Gastrocnemius medialis (tissue), 4 donors: ENCODE measurements at places on chromosomes 16 and 17. TPM values are rescaled to one million over a fixed set of nuclear protein-coding genes. Genes with fewer than 3 reads are reported as not detected.

DNA sequence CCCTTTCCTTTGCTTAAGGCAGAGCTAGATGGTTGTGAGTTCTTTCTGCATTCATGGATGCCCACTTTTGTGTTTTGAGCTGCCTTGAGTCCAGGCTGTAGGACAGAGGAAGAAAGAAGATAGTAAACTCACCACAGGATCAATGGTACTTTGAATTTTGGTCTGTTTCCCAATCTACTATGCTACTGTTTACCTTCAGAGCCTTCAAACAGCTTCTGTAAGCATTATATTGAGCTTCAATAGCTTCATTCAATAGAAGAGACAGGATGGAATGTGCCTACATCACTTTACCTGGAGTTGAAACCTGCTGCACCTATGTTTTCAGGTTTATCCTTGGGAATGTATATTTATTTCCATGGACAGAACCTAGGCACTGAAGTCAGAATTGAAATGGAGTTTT lies 397.9 kb upstream of the DYNLRB2 start:
- H3K27me3 ChIP-seq, result no peaks in the 10 kb centered on the region
- H3K4me1 ChIP-seq, result no peaks in the 10 kb centered on the region
- DNase-seq, result no peak
- H3K4me3 ChIP-seq, result no peak overlapping the region
- no peak overlapping the region for H3K27ac ChIP-seq

Gene FOXC2
- 0.25 TPM for total RNA-seq

- no peaks in the 10 kb centered on the region for H3K4me1 ChIP-seq
- no peak for DNase-seq
- no peaks in the 10 kb centered on the region for H3K36me3 ChIP-seq
- no peaks in the 10 kb centered on the region for H3K27me3 ChIP-seq
These were observed 2.9 kb upstream of the FBXO47 start for GRCh38 chr17:38970128-38970527.

Gene GNGT2
- not detected for total RNA-seq

DNA sequence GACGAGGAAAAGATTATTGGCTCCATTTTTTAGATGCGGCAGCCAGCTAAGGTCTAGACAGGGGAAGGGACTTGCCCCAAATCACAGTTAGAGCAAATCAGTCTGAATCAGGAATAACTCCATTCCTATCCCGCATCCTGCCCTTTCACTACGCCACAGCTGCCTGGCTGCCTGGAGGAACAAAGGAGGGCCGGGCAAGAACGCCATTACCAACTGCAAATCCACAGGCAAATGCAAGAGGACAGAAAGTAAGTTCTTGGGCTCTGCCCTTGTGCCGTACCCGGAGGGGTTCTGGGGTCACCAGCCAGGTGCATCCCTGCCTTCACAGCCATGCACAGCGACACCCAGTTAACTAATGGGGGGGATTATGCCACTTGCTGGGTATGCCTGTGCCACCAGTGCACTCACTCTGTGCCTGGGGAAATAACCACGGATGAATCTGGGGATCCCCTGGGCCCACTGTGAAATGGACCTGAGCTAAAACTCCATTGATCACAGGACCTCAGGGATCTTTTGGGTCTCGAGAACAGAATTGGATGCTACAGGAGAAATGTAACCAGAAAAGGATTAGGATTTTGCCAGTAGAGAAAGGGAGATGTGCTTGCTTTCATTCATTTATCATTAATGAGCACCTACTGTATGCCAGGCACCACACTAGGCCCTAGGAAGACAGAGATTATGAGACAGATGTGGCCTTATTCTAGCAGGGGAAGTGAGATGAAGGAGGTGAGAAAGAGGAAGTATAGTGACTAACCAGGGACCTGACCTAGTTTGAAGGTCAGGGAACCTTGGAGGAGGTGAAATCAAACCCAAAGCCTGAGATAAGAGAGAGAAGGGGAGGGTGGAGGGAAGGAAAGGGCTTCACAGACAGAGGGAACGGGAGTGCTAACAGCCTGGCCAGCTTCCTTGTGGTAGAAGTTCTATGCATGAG lies 17.7 kb downstream of the BCL7C start:
- peak overlapping the region; percentile 84 for H3K4me3 ChIP-seq
- no peak for DNase-seq
- H3K4me1 ChIP-seq, result peaks cover 17% of the 10 kb centered on the region
- peaks cover 5% of the 10 kb centered on the region for H3K36me3 ChIP-seq
- H3K27ac ChIP-seq, result peak overlapping the region; percentile 86

GRCh38 chr16:26688105-26688504 lies 378.6 kb upstream of the C16orf82 start:
- no peak overlapping the region for H3K4me3 ChIP-seq
- H3K27ac ChIP-seq, result no peak overlapping the region
- DNase-seq, result no peak
- no peaks in the 10 kb centered on the region for H3K4me1 ChIP-seq
- H3K36me3 ChIP-seq, result no peaks in the 10 kb centered on the region
- no peaks in the 10 kb centered on the region for H3K27me3 ChIP-seq

Gene AANAT
- not detected for total RNA-seq

- no peaks in the 10 kb centered on the region for H3K27me3 ChIP-seq
- no peaks in the 10 kb centered on the region for H3K36me3 ChIP-seq
- H3K4me1 ChIP-seq, result no peaks in the 10 kb centered on the region
- DNase-seq, result no peak
- no peak overlapping the region for H3K4me3 ChIP-seq
These were observed 160.6 kb downstream of the PRKCB start for GRCh38 chr16:23996258-23996955.

Gene ALOX12B
- not detected for total RNA-seq

- H3K4me1 ChIP-seq, result peaks cover 36% of the 10 kb centered on the region
- DNase-seq, result no peak
- H3K4me3 ChIP-seq, result no peak overlapping the region
- no peaks in the 10 kb centered on the region for H3K27me3 ChIP-seq
- peak overlapping the region; percentile 70 for H3K27ac ChIP-seq
These were observed 6.9 kb downstream of the IGFBP4 start for GRCh38 chr17:40450175-40450574.

DNA sequence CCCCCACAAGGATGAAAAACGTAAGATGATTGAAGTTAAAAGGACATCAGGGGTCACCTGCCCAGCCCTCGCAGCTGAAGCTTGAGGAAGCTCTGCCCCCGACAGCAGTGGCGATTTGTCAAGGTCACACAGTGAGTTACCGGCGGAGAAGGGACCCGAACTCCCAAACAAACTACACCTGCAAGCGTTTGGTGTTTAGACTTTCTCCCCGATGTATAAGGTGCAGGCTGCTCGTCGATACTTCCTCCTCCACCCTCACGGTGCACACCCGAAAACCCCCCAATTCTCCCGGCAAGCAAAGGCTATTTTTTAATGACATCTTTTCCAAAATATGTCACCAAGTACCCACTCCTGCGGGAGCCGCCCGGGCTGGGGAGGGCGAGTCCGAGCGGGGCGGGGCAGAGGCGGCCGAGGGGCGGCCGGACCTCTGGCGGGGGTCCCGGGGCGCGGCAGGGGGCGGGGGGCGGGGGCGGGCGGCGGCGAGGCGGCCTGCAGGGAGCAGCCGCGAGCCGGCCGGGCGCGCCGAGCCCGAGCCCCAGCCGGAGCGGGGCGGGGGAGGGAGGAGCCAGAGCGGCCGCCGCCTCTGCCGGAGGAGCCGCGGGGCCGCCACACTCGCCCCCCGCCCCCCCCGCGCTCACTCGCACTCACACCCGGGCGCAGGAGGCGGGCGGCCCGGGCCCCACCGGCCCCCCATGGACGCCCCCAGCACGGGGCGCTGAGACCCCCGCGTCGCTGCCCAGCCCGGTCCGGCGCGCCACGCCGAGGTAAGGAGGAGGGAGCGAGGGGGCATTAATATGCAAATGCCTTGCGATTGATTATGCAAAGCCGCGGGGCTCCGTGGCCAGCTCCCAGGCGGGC lies at the start of gene THRA:
Gene THRA (plus strand): TSS at position 637 of the 858 bp plus-strand sequence. CDS start 11,524 bp downstream, outside the sequence.
- H3K4me1 ChIP-seq, result peaks cover 47% of the 10 kb centered on the region
- no peaks in the 10 kb centered on the region for H3K27me3 ChIP-seq
- H3K4me3 ChIP-seq, result peak within 1 kb of the TSS; percentile 99
- DNase-seq, result peak; percentile 67
- H3K36me3 ChIP-seq, result no peaks in the 10 kb centered on the region

DNA sequence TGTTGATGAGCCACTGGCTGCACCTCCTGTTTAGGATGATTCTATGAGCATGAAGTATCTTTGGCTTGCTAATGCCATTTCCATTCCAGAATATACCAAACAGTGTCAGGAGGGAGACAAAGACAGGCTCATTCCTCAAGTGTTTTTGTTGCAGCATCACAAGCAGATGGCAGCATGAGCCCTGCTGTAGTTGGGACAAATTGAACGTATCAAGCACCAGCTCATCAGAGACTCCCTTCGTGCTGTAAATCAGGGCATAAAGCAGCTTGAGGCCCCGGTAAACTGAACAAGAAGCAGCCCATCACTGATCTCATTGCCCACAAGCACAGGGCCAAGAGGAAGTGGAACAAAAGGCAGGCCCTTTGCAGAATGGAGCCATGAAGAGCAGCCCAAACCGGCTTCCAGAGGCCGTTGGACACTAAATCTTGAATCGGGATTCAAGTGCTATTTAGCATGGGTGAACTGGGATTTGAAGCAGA lies 45.9 kb upstream of the HS3ST3A1 start:
- no peak overlapping the region for H3K27ac ChIP-seq
- H3K36me3 ChIP-seq, result no peaks in the 10 kb centered on the region
- no peaks in the 10 kb centered on the region for H3K27me3 ChIP-seq
- no peak for DNase-seq
